ENCODE measurements at places on chromosomes 4 and X. TPM values are rescaled to one million over a fixed set of nuclear protein-coding genes. Genes with fewer than 3 reads are reported as not detected.

KIT gene
- 0.42 TPM for total RNA-seq

TTC29 gene
- not detected for total RNA-seq

CSAG3 gene
- not detected for total RNA-seq

PI4K2B gene
- total RNA-seq = 14.7 TPM

GLRA2 gene
- total RNA-seq = not detected

EPGN gene
- not detected for total RNA-seq

GPR82 gene
- total RNA-seq = under 0.01 TPM

NPY2R gene
- not detected for total RNA-seq

PLXNB3 gene
- 0.21 TPM for total RNA-seq

NXF2 gene
- not detected for total RNA-seq

SATL1 gene
- total RNA-seq = not detected

FHDC1 gene
- under 0.01 TPM for total RNA-seq

DNASE1L1 gene
- total RNA-seq = 30.2 TPM

CACNA1F gene
- total RNA-seq = 0.31 TPM

RAB40A gene
- not detected for total RNA-seq

TKTL2 gene
- total RNA-seq = 0.42 TPM

GPR119 gene
- total RNA-seq = not detected

ZFP92 gene
- 0.63 TPM for total RNA-seq

ESX1 gene
- total RNA-seq = not detected

MAGEA1 gene
- not detected for total RNA-seq

GPRIN3 gene
- 51.6 TPM for total RNA-seq

TNIP3 gene
- 0.73 TPM for total RNA-seq

FAM184B gene
- under 0.01 TPM for total RNA-seq

Measured in mononuclear cell (primary cell).